Endothelial cell of coronary artery (primary cell): ENCODE measurements at places on chromosomes 12 and 14. TPM values are rescaled to one million over a fixed set of nuclear protein-coding genes. Genes with fewer than 3 reads are reported as not detected.

RNASE2 gene
- total RNA-seq = not detected in 2 replicates

ASCL1 gene
- total RNA-seq = not detected in 2 replicates

IRAK3 gene
- total RNA-seq = 5.6 and 9.4 TPM in 2 replicates

PTPRR gene
- total RNA-seq = 0.99 and 3.2 TPM in 2 replicates

HSPA2 gene
- 2.7 and 7.9 TPM in 2 replicates for total RNA-seq

SYCP3 gene
- 0.09 and 0.19 TPM in 2 replicates for total RNA-seq
